ENCODE measurements at places on chromosomes 12 and 14.

DNA sequence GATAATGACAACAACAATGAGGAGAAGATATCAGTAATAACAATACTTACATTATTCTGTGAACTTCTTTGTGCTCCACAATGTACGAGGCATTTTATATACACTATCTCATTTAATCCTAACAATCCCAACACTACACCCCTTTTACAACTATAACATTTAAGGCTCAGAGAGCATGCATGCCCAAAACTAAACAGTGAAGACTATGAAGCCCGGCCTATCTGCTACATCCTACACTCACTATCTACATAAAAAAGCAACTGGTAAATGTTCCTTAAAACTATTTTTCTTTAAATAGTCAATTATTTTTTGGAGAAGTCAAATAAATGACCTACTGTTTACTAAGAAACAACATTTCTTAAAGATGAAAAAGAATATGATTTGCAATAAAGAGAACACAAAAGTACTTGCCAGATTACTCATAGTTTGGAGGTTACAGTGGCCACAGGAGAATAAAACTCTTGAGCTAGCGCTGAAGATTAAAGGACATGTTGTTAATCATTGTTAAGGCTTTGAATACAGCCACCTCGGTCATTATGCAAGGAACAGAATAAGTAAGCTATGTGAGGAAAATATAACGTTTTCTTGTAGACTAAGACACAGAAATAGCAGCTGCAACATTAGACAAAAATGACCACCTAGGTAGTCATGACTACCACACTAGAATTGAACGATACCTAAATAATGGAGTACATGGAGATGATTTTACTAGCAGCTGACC, 56.7 kb downstream of the EPS8 start:
- no peak for DNase-seq

- no peak for DNase-seq
These were observed 22.2 kb downstream of the CYP46A1 start for GRCh38 chr14:99706107-99706900.

- DNase-seq: no peak
These were observed 30.7 kb downstream of the NDUFA12 start for GRCh38 chr12:94972795-94973194.

DNA sequence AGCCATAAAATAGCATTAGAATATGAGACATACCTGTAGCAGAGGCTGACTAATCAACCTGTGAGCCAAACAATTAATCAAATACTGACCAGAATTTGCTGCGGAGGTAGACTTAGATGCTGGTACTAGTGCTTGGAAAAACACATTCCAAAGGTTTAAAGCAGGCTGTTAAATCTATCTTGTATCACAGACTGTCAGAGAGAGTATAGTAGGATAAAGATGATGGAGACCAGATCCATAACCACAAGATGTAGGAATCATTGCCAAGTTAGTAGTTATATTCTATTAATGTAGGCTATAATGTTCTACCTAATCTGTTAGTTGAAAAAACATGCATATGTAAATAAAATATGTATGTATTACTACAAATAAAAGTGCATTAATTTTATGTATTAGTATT, 726.2 kb downstream of the SLC6A15 start:
- no peak for DNase-seq

GRCh38 chr14:81122326-81122725, 98.4 kb downstream of the GTF2A1 start:
- no peak for DNase-seq

DNA sequence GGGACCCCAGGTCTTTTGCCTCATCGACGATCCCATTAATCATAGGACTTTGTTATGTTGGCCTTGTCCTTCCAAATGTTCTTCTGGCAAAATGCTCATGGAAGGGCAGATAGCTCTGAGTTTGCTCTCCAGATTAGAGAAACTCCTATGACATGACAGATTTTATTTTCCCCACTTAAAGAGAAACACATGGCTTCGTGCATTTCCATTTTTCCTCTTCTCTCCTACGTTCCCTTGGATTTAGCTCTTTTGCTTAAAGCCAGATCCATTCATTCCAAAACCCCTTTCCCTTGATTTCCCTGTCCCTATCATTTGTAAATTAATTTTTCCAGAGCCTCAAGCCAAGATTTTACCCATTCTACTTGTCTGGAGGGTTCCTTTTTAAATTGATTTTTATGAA, 2.9 kb downstream of the PRIMA1 start:
- no peak for DNase-seq

DNA sequence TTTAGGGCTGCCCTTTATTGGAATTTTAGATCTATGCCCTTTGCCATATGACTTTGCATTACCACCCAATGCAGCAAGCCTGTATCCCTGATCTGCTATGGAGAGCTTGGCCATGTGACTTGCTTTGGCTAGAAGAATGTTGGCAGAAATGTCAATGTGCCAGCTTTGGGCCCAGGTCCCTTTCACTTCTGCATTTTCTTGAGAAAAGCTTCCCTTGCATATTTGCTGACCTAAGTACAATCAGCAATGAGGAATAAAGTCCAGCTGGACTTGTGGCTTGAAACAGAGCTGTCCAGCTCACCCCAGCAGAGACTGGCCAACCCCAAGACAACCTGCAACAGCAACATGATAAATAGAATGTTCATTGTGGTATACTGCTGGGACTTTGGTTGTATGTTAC, 135.9 kb downstream of the PAH start:
- no peak for DNase-seq

DNA sequence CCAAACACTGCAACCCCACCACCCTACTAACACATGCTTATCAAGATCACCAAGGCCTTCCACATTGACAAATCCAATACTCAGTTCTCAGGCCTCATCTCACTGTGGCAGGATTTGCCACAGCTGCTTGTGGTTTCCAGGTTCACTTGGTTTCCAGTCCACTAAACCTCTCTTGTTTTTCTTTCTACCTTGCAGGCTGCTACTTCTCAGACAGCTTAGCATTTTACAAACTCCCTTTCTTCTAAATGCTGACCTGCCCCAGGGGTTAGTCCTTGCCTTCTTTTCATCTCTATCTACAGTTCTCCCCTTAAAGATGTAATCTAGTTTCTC, 84.1 kb downstream of the BCAT1 start:
- DNase-seq: peak; percentile 71

- DNase-seq: peak; percentile 93
These were observed 15.3 kb upstream of the SPIC start for GRCh38 chr12:101459642-101460346.

DNA sequence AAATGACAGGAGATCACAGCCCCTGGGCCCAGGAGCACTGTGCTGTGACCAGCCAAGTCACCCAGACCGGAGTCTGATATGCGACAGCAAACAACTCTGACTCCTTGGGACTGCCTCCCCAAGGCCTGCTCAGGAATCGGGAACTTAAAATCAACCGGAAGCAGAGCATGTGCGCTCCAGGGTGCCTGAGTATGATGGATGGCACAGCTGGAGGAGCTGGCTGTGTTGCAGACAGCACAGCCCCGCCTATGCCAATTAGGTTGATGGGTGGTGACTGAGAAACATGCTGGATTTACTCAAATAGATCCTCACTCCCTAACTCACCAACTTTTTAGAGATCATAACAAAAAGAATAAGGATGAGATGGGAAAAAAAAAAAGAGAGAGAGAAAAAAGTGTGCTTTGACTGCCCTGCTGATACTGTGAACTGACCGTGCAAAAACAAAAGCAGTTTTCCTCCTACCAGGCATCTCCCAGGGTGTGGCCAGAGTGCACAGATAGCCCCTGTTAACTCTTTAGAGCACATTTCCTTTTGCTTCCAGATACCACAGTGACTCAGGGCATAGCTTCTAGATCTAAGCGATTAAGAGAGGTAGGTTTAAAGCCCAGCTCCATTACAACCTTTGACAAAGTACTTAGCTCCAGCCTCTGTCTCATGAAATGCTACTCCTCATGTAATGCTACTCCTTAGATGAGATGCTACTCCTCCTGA, 27.4 kb upstream of the STON2 start:
- no peak for DNase-seq

DNA sequence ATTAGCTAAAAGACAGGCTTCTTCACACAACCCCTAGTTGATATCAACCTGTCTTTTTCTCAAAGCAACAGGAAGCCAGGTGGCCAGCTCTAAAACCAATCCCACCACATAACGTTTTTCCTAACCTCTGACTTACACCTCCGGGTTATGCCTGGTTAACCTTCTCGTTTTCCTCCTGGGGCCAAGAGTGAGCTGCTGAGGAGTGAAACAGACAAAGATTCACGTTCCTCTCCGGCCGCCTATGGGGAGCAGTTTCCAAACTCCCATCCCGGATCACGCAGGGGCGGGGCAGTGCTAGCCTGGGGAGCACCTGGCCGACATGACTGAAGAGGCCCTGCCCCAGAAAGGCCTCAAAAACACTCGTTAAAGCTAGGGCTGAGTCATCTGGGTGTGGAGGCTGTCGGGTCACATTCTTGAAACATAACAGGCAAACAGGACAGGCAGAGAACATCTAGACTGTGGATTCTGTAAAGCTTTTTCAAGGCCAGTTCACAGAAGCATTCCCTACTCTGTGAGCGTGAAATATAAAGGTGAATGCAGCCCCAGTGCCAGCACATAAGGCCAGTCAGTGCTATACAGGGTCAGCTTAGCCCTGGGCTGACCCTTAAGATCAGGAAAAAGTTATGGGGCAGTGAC, 25.9 kb upstream of the LGALS3 start:
- DNase-seq: peak; percentile 96

GRCh38 chr12:3225796-3226180, 148.6 kb downstream of the TSPAN9 start:
- no peak for DNase-seq

GRCh38 chr12:90479237-90479636, 475.7 kb downstream of the CCER1 start:
- no peak for DNase-seq

DNA sequence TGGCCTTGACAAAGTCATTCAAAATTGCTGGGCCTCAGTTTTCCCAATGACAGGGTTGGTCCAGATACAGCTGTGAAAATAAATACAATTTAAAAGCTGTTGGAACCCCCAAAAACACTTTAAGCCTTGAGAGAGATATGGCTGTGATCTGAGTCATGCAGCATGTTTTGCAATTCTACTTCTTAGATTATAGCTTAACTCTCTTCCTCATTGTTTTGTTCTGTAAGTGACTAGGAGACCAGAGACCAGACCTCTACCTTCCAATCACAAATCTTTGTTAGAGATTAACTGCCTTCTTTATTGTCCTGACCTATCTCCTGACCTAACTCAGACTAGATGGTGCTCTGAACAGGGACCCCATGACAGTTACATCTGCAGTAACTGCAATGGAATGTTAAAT, 198.1 kb downstream of the STXBP6 start:
- no peak for DNase-seq

- peak; percentile 13 for DNase-seq
These were observed 43.3 kb downstream of the GALNT9 start for GRCh38 chr12:132285991-132286681.

DNA sequence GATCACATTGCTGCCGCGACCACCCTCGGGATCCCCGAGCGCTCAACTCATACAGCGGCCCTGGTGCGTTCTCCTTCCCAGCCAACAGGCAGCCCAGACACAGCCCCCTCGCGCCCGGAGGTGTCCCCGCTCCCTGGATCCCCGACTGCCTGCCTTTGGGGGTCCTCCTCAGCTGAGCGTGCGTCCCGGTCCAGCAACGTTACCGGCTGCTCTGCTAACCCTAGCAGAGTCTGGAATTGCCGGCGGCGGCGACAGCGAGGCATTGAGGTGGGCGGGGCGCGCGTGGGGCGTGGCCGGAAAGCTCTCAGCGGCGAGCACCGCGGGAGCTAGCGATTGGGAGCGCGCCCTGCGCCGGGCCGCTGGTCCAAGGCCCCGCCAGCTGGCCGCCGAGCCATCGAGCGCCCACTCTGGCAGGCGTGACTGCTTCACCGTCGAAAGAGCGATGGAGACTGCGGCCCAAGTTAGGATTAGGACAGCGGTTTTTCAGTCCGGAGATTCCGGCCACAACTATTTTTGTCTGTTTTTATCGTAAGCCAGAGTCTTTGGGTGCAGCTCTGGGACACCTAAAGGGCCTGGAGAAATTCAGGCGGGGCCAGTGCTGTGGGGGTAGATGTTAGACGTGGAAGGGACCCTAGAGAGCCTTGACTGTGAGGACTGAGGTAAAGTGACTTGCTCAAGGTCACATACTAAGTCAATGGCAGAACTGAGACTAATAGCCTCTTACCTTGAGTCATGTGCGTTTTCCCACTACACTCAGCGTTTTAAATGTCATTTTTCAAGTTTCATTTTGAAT, at the start of gene HEATR5A:
Gene HEATR5A, minus strand, starts transcription at position 232 of the 793 bp plus-strand sequence. CDS start 17,575 bp downstream, outside the sequence.
- DNase-seq: peak; percentile 95

GRCh38 chr14:56855891-56856461, 45.7 kb upstream of the OTX2 start:
- DNase-seq: peak; percentile 3

DNA sequence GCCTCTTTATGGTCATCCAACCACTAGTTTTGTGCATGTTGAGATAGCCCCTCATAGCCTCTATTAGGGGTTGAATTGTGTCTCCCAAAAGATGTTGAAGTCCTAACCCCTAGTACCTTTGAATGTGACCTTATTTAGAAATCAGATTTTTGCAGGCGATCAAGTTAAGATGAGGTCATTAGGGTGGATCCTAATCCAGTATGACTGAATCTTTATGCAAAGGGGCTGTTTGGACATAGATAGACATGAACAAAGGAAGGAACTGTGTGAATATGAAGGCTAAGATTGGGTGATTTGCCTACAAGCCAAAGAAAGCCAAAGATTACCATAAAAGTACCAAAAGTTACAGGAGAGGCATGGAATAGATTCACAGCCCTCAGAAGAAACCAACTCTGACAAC, 209.6 kb downstream of the NUAK1 start:
- DNase-seq: no peak

DNA sequence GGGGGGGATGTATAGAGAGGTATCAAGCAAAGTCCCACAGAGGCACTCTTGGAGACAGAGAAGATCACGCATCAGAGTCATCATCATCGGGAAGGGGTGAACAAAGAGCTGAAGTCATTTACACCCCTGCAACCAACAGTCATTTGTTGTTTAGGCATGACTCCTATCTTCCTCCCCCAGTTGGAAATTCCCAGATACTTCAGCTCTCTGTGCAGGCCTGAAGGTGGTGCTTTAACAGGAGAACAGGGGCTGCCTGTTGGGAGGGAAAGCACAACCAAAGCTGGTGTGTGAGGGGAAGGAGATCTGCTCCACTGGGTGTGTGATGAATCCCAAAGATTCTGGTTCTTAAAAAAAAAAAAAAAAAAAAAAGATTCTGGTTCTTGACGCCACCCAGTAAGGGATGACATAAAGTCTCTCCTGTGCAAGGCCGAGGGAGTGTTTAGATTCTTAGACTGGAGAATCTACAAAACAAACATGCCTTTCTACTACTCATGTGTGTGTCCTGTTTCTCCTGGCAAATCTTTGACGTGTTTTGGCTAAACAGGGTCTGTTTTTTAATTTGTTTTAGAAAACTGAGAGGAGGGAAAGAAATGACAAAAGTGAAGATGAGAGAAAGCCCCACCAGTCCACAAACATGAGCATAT, 121.0 kb upstream of the ARHGAP5 start:
- DNase-seq: no peak

- peak; percentile 64 for DNase-seq
These were observed 499.8 kb downstream of the C12orf50 start for GRCh38 chr12:87529413-87529812.

- DNase-seq: no peak
These were observed at the start of gene CLEC1A for GRCh38 chr12:10098791-10099190. TSS of gene CLEC1A (minus strand) at chr12:10098985. CDS start at chr12:10098922, 63 bp downstream.

All from DMS53 (cell line).